Stimulated activated CD8-positive, alpha-beta memory T cell treated with anti-CD3 and anti-CD28 coated beads, Interleukin-4, amount 100 ng/mL, for 1 hour (primary cell): ENCODE measurements at places on chromosomes 7 and 10.

GRCh38 chr7:7817748-7818147 lies 99.3 kb upstream of the RPA3 start:
- no peak for DNase-seq

GRCh38 chr10:103054621-103055020 lies 136.5 kb downstream of the CNNM2 start:
- DNase-seq, result no peak

GRCh38 chr10:60459701-60460457 lies 70.2 kb upstream of the ANK3 start:
- DNase-seq, result no peak

- no peak for DNase-seq
These were observed 2.4 kb downstream of the PRDX3 start for GRCh38 chr10:119176166-119176565.

GRCh38 chr10:119335671-119336353 lies 128.4 kb downstream of the GRK5 start:
- no peak for DNase-seq

DNA sequence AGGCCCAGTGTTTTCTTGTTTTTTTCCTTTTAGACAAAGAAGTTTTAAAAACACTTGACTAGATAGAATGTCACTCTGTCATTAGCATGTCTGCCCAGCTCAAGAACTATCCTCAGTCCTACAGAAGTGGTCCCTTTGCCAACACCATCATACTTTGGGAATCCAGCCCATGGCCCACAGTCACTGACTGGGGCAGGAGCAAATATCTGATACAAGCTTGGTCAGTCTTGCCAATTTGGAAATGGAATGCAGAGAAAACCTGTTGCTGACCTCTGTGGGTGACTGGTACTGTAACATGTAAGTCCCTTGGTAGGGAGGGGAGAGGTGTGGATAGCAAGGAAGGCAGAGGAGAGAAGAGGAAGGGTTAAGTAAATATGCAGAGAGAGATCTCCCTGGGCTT lies 47.8 kb downstream of the IPMK start:
- DNase-seq, result no peak

DNA sequence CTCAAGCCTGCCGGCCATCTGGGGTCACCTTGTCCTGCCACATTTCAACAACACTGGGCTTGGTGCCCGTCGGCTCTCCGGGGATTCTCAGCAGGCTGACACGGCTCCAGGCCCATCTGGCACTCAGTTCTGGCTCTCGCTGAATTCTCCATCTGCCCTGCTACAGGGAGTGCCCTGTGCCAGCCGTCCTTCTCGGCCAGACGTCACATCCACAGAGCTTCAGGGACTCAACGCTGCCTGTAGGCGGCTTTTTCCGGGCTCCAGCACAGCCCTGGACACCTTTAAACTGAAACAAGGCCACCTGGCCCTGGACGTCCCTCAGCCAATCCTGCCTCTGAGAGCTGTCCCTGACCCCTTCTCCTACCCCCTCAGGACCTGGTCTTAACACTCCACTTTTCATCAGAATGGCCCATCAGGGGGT lies 43.0 kb downstream of the TMEM130 start:
- DNase-seq, result no peak

DNA sequence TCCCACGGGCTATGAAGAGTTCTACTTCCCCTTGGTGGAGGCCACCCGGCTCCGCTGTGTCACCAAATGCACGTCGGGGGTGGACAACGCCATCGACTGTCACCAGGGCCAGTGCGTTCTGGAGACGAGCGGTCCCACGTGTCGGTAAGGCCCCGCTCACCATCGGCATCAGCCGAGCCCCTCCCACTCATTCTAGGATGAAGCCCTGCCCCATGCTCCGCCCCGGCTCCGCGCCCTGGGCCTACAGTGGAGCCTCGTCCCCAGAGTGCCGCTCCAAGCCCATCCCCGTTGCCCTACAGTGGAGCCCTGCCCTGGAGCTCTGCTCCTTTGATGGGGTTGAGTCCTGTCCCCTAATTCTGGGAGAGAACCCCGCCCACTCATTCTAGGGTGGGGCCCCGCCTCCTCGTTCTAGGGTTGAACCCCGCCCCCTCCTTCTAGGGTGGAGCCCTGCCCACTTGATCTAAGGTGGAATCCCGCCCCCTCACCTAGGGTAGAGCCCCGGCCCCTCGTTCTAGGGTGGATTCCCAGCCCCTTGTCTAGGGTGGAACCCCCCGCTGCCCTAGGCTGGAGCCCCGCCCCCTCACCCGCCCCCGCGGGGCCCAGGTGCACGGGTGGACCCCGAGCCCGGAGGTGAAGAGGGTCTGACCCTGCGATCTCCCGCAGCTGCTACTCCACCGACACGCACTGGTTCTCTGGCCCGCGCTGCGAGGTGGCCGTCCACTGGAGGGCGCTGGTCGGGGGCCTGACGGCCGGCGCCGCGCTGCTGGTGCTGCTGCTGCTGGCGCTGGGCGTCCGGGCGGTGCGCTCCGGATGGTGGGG lies 3.4 kb upstream of the MUC12 start:
- DNase-seq, result peak; percentile 45

GRCh38 chr10:119859420-119860258 lies 13.0 kb downstream of the MCMBP start:
- no peak for DNase-seq

GRCh38 chr10:91797048-91797690 lies 1.1 kb upstream of the TNKS2 start:
- DNase-seq, result no peak

- DNase-seq, result no peak
These were observed 23.4 kb downstream of the FAM107B start for GRCh38 chr10:14751014-14751896.

DNA sequence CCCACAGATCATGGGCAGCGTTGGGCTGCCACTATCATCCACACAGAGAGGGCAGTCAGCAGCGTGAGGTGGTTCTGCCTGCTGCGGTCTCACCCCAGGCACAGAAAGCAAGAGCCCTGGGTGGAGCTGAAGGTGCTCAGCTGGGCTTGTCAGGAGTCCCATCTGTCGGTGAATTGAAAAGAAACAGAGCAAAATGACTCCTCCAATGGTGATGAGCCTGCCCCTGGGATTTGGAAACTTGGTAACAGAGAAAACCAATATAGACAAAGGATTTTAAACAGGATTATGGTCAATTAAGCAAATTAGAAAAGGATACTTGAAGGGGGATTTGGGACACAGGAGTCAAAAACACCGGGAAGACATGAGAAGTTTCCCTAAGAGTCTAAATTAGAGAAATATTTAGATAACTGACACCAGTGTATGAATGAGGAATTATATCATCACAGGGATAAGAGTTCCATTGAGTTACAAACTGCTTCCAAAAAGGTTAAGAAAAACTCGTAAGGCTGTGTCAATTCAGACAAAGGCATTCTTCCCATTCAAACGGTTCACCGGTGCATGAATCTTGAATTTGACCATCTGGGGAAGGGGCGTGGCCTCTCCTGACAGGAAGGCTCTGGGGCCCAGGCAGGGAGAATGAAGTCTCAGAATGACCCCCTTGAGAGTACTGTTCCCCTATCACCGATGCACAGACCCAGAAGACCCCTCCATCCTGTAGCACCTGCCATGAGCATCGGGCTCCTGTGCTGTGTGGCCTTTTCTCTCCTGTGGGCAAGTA lies 70.0 kb upstream of the PRSS58 start:
- DNase-seq, result no peak

- no peak for DNase-seq
These were observed 125.3 kb downstream of the CHCHD3 start for GRCh38 chr7:132956556-132956955.

DNA sequence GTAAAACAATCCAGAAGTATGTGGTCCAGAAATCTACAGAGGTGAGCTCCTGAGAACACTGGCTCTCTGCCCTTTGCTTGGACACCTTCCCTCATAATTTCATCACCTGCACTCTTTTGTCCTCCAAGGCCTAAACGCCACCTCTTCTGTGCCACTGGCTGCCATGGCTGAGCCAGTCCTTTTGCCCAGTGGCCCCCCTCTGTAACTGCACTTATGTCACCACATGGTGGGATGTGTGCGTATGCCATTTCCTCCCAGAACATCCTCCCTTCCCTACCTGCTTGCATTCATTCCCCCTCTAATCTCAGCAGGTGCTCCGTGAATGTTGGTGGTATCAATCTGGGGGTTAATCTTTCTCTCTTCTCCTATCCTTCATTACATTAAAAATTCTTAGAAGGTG lies 17.3 kb upstream of the DUSP5 start:
- DNase-seq, result no peak

DNA sequence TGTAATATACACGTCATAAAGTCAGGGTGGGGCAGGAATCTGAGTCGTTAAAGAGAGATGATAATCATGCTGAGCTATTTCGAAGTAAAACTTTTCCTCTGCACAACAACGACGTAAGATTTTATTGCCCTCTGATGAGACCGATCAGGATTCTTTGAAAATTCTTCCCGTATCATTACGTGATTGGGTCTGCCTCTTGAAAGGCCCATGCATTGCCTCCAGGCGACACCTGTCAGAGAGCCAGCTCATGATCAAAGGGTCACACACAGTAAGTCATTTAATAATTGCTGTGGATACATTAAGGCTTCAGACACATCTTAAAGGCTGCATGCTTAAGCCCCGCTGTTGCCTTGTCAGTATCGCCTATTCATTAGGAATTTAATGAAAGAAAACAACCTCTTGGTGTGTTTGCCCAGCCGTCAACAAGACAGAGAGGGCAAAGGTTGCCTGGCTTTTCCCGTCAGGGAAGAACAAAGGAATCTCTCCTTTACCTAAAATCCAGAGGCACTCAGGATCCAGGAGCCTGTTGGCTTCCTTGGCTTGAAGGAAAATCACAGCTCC lies 189.0 kb upstream of the SH2B2 start:
- DNase-seq, result no peak

GRCh38 chr10:129755621-129756020 lies 208.5 kb downstream of the EBF3 start:
- DNase-seq, result no peak

- no peak for DNase-seq
These were observed 7.4 kb upstream of the OSBPL3 start for GRCh38 chr7:24987331-24987842.

GRCh38 chr7:46318276-46318675 lies 397.2 kb upstream of the IGFBP3 start:
- DNase-seq, result no peak

- DNase-seq, result no peak
These were observed 27.9 kb upstream of the INPP5A start for GRCh38 chr10:132509506-132510173.

- DNase-seq, result no peak
These were observed 32.5 kb upstream of the TMEM273 start for GRCh38 chr10:49220679-49221078.

DNA sequence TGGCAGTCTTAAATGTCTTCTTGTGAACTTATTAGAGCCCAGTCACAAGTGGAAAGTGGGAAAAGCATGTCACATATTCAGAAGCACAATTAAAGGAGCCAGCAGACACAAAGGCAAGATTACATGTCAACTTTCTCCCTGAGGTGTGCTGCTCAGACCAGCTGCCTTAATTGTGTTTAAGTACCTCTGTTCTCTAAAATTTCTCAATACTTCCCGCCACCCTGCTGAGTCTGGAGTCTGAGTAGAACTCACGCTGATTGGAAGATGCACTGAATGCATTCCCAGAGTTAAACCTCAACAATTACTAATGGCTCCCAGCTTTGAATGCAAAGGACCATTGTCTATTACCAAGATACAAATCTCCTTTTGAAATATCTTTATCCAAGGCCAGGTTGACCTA lies 166.4 kb upstream of the COBL start:
- DNase-seq, result no peak

DNA sequence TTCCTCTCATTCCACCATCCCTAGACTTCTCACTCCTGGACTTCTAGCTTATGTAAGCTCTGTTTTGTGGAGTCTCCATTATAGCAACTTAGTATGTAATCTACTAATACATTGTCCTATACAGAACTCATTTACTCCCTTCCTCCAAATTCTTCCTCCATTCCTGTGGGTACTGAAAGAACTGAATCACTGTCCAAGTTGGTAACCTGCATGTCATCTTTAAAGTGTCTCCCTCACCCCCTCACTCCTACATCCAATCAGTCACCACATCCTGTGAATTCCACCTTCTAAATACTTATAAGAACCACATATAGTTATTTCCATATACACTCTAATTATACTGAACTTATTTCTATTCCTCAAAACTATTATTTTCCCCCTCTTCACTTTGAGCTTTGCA lies 20.3 kb downstream of the AASS start:
- no peak for DNase-seq

GRCh38 chr7:137836541-137836940 lies 10.2 kb downstream of the DGKI start:
- DNase-seq, result no peak

- no peak for DNase-seq
These were observed 166.0 kb upstream of the GDF10 start for GRCh38 chr10:47133871-47134570.

GRCh38 chr10:102635377-102635776 lies 8.9 kb upstream of the TRIM8 start:
- DNase-seq, result no peak

DNA sequence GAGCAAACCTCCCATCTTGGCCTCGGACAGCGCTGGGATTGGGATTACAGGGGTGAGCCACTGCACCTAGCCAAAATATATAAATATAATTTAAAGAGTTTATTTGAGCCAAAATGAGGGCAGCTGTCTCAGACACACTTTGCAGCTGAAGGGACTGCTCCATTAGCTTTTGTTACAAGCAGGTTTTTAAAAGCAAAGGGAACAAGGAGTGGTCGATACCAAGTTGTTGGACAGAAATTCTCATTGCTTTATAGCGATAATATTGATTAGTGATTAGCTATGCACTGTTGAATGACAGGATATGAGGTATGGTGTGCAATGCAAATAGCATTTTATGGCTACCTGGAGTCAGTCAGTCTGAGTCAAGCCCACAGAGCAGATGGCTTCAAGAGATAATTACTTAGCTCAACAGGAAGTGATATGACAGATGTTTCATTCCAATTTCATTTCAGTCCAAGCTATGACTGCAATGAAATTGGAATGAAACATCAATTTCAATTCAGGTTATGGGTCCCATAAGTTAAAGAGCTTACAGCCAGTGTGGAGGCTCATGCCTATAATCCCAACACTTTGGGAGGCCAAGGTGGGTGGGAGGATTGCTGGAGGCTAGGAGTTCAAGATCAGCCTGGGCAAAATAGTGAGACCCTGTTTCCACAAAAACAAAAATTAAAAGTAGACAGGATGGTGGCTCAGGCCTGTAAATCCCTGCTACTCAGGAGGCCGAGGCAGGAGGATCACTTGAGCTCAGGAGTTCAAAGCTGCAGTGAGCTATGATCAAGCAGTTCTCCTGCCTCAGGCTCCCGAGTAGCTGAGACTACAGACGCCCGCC lies 23.1 kb downstream of the TYW1 start:
- no peak for DNase-seq

DNA sequence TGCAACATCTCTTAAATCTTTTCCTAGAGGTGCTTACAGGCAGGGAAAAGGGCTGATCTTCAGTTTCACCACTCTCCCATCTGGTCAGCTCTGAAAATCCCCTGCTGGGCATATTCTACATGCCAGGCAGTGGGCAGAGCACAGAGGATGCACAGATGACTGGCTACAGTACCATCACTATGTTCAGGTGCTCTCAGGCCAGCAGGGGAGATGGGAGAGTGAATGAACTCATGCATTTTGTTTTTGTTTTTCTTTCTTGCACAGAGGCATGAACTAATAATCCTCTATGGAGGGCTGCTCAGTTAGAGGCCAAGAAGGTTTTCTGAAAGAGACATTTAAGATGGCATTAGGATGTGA lies 19.3 kb downstream of the ELMO1 start:
- DNase-seq, result no peak
